Right ventricle myocardium superior (tissue), 1 donor: ENCODE measurements at places on chromosomes 2 and 18. TPM values are rescaled to one million over a fixed set of nuclear protein-coding genes. Genes with fewer than 3 reads are reported as not detected.

The CTNNA2 gene
- total RNA-seq, result not detected

The C2orf15 gene
- 0.22 TPM for total RNA-seq

The ZNF521 gene
- 24.5 TPM for total RNA-seq

DNA sequence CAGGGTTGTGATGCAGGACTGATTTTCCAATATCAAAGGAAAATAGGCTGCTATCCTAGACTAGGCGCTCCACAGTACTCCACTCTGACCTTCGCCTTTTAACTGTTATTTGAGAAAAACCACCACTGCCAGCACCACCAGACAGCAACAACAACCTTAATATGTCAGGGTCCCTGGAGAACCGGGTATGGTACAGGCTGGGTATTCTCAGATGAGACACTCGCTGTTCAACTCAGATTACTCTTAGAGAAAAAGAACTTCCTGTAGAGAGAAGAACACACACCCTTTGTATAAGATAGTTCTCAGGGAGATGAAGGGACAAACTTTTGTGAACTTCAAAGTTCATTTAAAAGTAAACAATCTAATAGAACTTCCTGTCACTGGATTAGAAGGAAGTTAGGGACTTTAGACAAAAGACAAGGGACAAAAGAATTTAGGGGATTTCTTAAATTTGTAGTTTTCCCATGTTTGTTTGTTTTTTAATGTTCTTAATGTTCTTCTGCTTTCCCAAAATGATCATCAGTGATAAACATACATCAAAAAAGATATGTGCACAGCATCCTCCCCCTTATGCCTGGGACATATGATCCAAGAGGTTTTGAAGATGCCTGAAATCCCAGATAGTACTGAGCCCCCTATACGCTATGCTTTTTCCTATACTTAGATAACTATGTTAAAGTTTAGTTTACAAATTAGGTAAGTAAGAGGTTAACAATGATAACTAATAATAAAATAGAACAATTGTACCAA, 41.3 kb upstream of the PPP1R1C start:
- DNase-seq, result no peak

The CRYGC gene
- not detected for total RNA-seq

The IRS1 gene
- total RNA-seq, result 17.6 TPM

The CDH7 gene
- total RNA-seq, result not detected

DNA sequence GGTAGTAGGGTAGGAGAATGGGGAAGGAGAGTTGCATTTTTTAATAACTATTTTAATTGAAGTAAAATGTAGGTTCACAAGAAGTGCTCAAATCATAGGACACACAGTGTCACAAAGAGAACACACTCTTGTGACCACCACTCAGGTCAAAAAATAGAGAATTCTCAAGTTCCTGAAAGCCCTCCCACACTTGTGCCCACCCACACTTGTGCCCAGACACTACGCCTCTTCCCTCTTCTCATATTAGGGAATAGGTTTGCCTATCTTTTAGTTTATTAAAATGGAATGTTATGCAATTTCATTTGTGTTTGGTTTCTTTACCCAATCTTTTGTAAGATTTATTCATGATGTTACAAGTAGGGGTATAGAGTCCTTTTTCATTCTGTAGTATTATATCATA, 67.2 kb downstream of the UGGT1 start:
- DNase-seq, result no peak

GRCh38 chr18:55489034-55489986, 98.7 kb downstream of the TCF4 start:
- DNase-seq, result no peak

DNA sequence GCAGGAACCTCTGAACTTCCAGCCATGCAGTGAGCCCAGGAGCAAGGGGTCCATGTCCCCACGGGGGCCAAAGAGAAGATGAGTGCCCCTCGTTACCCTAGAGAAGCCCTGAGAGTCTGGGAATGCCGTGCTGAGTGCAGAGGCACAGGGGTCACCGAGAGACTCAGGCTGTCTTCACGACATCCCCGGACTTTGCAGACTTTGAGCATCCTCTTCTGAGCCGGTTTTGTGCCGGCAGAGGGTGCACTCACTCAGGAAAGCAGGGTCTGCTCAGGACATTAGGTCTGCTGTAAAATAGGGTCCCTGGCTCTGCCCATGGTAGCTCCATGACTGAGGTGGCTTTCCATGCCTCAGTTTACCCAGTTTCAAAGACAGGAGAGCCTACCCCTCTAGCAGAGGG, 71.0 kb downstream of the GALNT14 start:
- no peak for DNase-seq

The SATB2 gene
- total RNA-seq, result 1.3 TPM

- DNase-seq, result no peak
Observed at GRCh38 chr2:22487541-22487940, 897.4 kb upstream of the KLHL29 start.

DNA sequence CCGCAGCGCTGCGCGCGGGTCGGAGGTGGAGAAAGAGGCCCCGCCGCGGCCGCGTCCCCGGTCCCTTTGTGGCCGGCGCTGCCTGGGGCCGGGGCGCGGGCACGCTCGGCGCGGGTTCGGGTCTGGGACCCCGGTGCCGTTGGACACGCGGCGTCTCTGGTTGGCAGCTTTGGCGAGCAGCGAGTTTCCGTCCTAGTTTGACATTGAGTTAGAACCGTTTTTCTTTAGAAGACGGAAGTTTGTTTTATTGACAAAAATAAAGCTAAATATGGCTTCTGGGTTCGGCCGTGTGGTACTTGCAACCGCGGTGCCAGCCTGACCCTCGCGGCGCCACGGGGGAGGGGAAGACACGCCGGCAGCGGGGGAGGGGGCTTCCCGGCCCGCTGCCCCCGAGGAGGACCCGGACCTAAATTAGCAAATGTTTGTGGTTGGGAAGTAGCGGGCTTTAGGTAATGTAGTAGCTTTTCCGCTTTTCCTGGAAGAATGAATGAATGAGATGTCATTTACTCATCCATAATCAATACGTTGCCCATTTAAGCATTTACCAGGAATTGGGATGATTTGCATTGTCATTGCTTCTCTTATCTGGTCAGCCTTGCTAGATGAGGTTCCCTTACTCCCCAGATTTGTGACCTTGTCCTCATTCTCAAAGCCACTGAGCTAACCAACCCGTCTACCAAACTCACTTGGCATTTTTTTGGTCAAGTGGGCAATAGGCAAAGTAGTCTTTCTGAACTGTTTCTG, 530 bp downstream of the GALNT1 start:
- DNase-seq, result peak; percentile 63

DNA sequence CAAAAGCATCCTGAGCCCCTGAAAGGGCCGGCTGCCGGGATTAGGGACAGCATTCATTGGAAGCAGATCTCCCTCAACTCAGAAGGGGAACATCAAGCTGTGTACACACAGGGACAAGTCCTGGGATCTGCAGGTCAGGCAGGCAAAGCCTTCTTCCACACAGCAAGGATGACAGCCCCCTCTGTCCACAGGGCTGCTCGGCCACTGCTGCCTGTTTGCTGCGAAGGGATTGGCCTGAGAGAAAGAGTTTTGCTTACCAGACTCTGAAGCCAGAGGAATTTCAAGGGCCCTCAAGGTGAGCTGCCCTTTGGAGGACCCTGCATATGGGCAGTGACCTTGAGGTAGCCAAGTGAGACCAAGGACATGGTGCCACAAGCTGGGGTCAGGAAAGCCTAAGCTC, 11.1 kb downstream of the ZBTB7C start:
- no peak for DNase-seq

GRCh38 chr18:35513181-35513936, 15.6 kb upstream of the INO80C start:
- DNase-seq, result peak; percentile 72

DNA sequence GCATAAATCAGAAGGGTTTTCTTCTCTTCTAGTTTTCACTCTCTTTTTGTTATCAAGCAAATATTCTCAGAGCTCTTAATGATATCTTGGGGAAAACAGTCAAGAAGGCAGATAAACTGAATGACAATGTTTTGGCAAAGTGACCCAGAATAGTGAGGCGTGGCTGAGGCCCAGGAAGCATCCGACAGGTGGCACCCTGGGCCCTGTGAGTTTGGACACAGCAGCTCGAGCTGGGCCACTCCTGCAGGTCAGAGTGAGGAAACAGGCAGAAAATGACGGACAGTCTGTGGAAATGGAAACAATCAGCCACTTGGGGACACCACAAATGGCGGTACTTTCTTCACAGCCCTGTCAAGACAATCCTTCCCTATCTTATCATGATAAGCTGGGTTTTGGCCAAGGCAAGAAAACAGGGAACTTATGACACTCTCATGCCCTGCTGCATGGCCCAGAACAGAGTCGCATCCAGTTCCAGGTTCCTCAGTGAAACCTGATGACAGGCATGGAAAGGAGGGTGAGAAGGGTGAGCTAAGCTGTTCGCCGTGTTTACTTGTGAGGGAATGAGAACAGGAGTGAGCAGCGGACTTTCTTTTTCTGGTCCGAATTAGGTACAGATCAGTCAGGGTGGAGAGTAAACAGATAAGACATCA, 32.1 kb downstream of the MRPL44 start:
- no peak for DNase-seq

The HOXD9 gene
- not detected for total RNA-seq

DNA sequence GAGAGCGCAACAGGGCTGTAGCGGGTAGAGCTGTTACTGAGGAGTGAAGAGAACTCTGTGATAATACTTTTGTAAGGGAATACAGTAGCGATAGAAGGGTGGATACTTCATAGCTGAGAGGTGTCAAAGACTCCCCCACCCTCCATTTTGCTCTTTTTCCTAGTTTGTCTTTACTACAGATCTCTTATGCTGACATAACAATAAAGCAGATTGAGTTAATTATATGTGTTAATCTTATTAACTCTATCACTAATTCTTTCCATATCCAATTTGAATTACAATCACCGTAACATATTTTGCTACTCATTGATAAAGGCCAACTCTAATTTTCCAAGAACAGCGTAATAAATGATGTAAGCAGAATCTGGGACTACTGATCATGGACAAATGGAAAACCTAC, 57.1 kb downstream of the UGP2 start:
- DNase-seq, result no peak

GRCh38 chr2:97858442-97858841, 137.3 kb downstream of the TMEM131 start:
- DNase-seq, result no peak

- no peak for DNase-seq
Observed at GRCh38 chr18:10400534-10401307, 53.7 kb upstream of the APCDD1 start.

- no peak for DNase-seq
Observed at GRCh38 chr18:2896990-2897389, 50.2 kb downstream of the EMILIN2 start.

DNA sequence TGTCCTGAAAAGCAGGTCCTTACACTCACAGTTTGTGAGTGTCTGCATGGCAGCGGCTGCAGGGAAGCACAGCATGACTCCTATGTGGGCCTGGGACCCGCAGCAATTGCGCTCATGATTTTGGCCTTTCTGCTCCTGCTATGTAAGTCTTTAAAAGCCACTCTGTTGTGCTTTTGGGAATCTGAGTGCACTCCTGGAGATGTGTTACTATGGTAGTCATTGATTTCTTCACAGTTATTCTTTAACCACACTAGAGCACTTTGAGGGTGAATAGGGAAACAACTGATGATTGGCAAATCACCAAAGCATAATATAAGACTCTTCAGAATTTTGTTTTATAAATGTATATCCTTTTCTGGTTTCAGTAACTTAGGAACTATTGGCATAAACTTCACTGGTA, 40.9 kb downstream of the DSG2 start:
- no peak for DNase-seq

DNA sequence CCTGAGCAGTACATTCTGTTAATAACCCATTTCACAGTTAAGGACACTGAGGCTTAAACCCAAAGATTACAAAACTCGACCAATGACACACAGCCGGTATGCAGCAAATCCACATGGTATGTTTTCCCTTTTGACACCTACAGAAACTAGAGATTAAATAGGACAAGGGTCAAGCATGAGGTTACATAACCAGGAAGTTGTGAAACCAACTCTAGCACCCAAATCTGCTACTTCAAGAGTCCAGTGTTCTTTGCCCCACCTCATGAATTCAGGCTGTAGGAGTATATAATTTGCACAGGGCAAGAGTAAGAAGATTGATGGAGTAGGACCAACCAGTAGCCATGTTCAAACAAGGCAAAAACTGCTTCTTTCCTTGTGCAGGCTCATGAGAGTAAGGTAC, 249.8 kb downstream of the BCL11A start:
- DNase-seq, result no peak

DNA sequence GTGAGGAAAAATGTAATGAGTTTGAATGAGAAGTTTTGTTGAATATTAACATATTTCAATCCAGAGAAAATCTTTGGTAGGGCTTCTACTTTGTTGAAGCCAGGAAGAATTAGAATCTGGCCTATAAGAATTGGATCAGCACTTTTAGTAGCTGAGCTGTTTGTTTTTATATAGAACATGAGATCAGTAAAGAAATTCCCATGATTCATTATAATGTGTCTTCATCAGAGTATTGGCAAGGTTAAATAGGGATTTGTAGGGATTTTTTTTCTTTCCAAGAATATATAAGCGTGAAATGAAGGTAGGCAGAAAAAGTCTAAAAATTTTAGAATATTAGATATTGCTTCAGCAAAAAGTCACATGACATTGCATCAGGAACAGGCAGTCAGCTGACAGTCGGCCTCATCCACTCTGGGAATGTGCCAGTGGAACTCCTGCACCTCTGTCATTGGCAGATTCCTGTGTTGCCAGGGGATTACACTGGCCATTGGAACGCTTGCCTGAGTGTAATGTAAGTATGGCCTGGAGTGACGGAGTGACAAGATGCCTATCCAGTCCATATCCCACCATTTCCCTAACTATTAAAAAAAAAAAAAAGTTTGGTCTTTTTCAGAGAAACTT, 60.6 kb downstream of the SERTAD2 start:
- DNase-seq, result peak; percentile 49

The CCDC74B gene
- total RNA-seq, result 0.38 TPM

DNA sequence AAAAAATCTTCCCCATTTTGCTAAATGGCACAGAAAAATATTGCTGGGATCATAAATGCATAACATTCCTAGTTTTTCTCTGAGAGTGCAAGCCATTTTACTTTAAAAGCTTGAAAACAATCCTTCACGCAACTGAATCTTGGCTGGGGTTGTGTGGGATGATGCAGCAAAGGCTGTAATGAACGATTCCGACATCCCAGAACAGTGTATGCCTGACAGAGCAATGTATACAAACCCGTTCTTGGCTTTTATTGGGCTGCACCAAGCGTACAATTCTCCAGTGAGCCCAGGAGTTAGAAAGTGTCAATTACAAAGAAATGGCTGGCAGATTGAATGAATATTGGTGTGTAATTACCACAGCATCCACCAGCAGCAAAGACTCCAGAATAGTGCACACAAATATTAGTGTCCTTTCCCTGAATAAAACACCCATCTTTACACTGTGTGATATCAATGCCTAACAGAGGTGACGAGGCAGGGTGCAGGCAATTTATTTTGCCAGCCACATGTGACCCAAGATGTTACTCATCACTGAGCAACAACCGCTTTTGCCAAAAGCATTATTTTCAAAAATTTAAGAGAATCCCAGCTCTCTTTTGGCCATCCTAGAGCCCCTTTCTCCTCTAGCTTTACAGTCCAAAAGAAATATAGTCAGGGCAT, 578.6 kb upstream of the CHAC2 start:
- no peak for DNase-seq

- DNase-seq, result peak; percentile 44
Observed at GRCh38 chr2:145228506-145228905, 708.6 kb upstream of the ZEB2 start.

- no peak for DNase-seq
Observed at GRCh38 chr2:211347328-211347727, 790.9 kb downstream of the CPS1 start.

- DNase-seq, result no peak
Observed at GRCh38 chr18:56532176-56532840, 106.1 kb downstream of the TXNL1 start.

The SLC38A11 gene
- total RNA-seq, result 0.48 TPM
